ENCODE measurements at places on chromosomes 3 and 15. TPM values are rescaled to one million over a fixed set of nuclear protein-coding genes. Genes with fewer than 3 reads are reported as not detected.

GRCh38 chr3:154764856-154765640 lies 315.1 kb upstream of the MME start:
- DNase-seq = no peak

GRCh38 chr3:55094676-55095075 lies 166.8 kb upstream of the LRTM1 start:
- no peak for DNase-seq

- DNase-seq = no peak
Measured at GRCh38 chr3:46360907-46361306, 7.0 kb downstream of the CCR2 start.

Gene EPHA3
- total RNA-seq = not detected

DNA sequence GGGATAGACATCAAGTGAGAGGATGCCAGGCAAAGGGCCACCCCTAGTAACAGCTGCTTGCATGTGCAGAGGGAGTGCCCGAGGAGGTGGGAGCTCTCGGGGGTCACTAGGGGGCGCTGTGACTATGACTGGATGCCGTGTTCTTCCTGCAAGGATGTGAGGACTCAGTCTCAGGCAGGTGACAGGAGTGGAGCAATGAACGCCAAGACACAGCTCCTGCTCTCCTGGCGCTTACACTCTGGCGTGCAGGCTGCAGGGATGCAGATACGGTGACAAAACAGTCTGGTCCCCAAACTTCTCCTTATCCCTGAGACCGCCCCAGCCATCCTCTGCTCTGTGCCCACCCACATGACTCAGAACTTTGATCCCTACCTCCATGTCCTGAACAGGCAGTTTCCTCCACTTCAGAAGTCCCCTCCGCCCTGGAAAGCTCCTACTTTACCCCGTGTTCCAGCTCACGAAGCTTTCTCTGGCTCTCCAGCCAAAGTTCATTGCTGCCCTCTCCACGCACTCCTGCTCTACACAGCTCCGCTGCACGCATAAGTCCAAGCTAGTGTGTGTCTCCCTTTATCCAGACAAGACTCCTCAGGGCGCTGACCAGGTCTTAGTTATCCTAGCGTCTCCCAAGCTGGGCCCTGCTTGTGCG lies 14.7 kb downstream of the RHOV start:
- DNase-seq = peak; percentile 88

DNA sequence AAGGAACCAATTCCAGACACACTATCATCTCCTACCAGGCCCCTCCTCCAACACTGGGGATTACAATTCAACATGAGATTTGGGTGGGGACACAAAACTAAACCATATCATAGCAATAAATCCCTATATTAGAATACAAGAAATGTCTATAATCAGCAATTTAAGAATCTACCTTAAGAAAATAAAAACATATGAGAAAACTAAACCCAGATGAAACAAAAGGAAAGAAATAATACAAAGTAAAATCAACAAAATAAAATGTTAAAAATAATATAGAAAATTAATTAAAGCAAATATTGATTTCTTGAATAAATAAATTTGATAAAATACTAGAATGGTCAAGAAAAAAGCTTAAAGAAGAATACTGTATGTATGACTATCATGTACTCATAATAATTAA lies 6.1 kb upstream of the OSTN start:
- no peak for DNase-seq

DNA sequence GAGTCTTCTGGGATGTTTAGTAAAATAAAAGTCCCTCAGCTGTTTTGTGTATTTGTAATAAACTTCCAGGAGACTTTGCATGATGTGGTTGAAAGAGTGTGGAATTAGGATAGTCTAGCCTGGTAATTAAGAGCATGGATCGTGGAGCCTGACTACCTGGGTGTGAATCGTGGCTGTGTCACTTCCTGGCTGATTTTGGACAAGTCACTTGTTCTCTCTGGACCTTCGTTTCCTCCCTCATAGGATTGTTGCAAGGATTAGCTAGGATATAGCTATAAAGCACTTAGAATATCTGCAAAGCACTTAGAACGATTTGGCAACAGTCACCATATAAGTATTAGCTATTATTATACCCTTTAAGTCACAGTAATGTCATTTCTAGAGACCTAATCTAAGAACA lies 40.2 kb downstream of the SLMAP start:
- DNase-seq = no peak

GRCh38 chr3:178762385-178762784 lies 226.1 kb downstream of the KCNMB2 start:
- DNase-seq = no peak

Gene GRM7
- total RNA-seq = not detected

DNA sequence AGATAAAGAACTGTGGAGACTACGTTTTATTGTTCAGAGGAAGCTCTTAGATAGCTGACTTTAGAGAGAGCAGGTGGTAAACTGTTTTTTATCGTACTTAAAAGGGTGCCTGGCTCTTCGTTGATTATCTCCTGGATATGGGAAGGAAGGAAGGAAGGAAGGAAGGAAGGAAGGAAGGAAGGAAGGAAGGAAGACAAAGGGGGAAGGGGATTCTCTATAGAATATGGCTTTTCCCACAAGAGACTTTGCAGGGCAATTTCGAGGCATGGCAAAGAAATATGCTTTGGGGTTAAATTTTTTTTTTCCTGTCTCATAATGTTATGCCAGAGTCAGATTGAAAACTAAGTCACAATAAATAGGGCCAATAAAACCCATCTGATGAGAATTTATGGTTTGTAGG lies 271.9 kb upstream of the POU1F1 start:
- no peak for DNase-seq

Gene ADGRG7
- not detected for total RNA-seq

GRCh38 chr15:50046867-50047266 lies 72.2 kb downstream of the ATP8B4 start:
- no peak for DNase-seq

DNA sequence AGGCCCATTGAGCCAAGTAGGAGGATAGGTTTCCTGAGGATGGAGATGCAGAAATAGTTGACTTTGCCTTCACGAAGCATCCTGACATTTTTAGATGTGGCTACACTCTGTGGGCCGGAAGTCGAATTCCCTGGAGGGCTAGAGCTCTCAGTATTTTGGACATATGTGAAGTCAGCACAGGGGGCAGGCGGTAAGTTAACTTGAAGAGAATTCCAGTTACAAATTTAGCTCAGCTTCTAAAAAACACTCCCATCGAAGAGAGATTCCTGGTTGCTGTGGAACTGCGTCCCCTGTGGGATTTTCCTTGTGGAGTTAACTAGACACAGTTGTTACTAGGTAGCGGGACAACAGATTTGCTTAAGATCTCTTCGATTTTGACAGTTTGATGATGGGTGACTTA lies 161.9 kb upstream of the RGMA start:
- no peak for DNase-seq

- no peak for DNase-seq
Measured at GRCh38 chr3:128623762-128624176, 26.8 kb downstream of the RPN1 start.

Gene VIPR1
- total RNA-seq = not detected

Gene RTP3
- 0.37 TPM for total RNA-seq

GRCh38 chr3:188760408-188760807 lies 411.4 kb upstream of the TPRG1 start:
- DNase-seq = no peak

DNA sequence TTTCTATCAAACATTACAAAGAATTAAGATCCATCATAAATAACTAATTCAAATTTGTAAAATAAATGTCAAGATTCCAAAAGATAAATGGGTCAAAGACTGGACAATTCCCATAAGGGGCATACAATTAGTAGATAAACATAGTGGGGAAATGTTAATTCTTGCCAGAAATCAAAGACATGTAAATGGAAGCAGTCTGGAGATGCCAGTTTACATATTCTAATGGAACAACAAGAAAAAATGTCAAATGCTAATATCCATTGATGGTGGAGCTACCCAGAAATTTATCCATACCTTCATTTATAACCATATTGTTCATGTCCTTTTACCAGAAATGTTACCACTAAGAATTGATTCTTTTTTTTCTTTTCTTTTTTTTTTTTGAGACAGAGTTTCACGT lies 13.7 kb upstream of the LIPC start:
- no peak for DNase-seq

DNA sequence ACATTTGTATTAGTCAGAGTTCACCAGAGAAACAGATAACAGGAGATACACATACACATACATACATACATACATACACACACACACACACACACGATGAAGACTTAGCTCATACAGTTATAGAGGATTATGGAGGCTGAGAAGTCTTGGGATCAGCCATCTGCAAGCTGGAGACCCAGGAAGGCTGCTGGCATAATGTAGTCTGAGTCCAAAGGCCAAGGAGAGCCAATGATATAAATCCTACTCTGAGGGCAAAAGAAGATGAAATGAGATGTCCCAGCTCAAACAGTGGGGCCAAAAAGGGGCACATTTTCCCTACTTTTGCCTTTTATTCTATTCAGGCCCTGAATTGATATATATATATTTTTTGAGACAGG lies 6.4 kb upstream of the TTC14 start:
- no peak for DNase-seq

DNA sequence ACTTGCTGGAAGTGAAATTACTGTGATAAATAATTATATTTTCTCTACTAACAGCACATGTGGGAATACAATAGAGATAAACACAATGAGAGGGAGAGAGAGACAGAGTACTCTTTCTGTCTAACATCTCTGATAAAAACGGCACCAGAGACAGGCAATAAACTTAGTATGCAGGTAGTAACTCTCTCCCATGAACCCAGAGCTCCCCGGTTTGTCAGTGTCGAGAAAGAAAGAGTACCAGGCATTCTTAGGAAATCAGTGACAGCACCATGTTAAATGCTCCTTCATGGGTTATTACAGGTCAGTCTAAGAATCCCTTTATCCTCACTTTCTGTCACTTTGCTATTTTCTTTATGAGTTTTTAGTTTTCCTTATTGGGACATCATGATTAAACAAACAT lies 110.7 kb upstream of the EPHA3 start:
- DNase-seq = no peak

DNA sequence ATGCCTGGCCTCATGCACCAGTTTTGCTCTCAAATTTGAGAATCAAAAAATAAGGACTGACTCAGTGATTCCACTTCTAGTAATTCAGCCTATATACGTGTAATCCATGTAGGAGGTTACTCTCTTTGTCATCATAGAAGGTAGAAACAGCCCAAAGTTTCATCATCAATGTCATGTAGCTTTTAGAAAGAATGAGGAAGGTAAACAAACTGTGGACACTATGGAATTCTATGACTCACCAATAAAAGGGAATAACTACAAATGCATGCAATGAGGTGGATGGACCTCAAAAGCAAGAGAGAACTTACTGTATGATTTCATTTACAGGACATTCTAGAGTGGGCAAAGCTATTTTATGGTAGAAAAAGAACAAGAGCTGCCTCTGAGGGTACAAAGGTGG lies 93.2 kb upstream of the LRIG1 start:
- no peak for DNase-seq

GRCh38 chr3:45092132-45093031 lies 53.8 kb downstream of the CDCP1 start:
- no peak for DNase-seq

DNA sequence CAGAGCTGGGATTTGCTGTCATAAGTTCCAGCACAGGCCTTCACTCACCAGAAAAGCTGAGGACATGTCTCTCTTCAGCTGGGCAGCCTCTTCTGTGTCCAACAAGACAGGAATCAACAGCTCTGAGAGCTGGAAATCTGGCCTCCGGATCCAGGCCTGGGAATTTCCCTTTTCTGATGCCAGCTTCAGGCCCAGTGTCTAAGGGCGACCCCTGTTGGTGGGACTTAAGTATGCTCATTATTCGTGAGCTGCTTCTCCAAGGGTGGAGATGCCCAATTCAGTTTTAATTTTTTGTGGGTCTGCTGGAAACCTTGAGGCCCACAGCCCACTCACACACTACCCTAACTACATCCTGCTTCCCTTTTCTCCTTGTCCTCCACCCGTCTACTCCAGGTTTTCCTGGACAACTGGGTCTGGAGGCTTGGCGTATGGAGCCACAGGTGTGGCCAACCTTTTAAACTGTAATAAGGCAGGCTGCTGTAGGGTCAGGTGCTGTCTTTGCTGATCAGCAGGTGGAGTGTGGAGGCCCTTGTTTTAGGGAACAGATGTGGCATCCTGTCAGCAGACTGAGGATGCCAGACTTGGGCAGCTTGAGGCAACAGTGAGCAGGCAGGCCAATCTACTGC lies 2.6 kb upstream of the CEMIP start:
- DNase-seq = peak; percentile 51

- DNase-seq = no peak
Measured at GRCh38 chr3:15646851-15647511, 45.4 kb downstream of the BTD start.

Gene CNTN3
- total RNA-seq = not detected

Gene SEMA3F
- total RNA-seq = 0.84 TPM

Gene EFL1
- total RNA-seq = 25.1 TPM

GRCh38 chr3:12343047-12343501 lies 54.2 kb downstream of the PPARG start:
- DNase-seq = no peak

Gene WDR72
- not detected for total RNA-seq

DNA sequence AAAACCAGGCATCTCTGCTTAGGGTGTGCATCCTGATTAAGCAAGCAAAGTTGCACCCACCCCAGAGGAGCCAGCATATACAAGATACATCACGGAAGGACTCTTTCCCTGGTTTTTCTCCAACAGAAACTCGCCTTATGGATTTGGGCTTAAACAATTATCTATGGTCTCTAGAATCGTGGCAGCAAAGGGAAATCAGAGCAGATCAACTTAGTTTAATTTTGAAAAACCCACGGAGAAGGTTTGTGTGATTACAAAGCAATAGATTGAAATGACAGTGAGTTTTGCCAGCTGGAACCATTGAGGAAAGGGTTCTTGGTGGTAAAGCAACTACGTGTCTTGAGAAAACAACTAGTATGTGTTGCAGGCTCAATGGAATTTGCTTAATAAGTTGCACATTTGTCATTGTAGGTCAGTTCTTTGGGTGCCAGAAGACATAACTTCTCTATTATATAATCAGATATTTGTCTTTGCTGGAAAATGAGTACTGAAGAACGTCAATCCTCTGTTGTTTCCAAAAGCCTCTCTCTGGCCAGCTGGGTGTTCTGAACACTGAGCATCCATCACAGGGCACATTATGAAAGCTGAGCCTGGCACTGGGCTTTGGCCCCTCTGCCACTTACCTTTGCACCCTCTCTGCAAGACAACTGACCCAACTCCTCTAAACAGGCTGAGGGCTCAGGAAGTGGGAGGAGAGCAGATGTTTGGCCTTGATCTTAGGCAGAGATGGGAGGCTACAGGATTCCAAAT lies 75.7 kb upstream of the FBN1 start:
- DNase-seq = no peak
